ENCODE measurements at places on chromosomes 12 and 14. TPM values are rescaled to one million over a fixed set of nuclear protein-coding genes. Genes with fewer than 3 reads are reported as not detected.

RNASE1 gene
- total RNA-seq: 113 TPM

USP44 gene
- total RNA-seq: 1.0 TPM

HNF1A gene
- total RNA-seq: not detected

POLE2 gene
- 15.1 TPM for total RNA-seq

NFE2 gene
- 5.2 TPM for total RNA-seq

LUM gene
- 396 TPM for total RNA-seq

OVCH1 gene
- under 0.01 TPM for total RNA-seq

BMP4 gene
- total RNA-seq: 5.2 TPM

ERBB3 gene
- 154 TPM for total RNA-seq

CYP27B1 gene
- total RNA-seq: under 0.01 TPM

KRT71 gene
- not detected for total RNA-seq

PNN gene
- total RNA-seq: 20.4 TPM

ZDHHC22 gene
- 0.52 TPM for total RNA-seq
